ENCODE measurements at places on chromosomes 16 and 17.

- no peak for DNase-seq
Observed at GRCh38 chr16:57544124-57544653, 1.7 kb downstream of the ADGRG5 start.

DNA sequence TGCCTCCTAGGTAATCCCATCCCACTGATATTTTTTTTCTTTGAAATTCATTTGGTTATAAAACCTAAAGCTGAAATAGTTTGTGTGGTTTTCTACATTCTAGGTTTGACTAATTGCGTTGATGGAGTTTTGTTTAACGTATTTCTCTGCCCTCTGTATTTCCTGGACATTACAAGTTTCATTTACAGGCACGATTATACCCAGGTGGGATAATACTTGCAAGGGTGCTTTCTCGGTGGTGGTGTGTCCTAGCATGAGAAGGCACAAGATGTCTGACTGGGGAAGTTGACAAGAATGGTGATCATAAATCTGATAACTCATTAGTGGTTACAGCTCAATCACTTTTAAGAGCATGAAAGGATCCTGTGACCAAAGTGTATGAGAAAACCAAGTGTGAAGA lies 45.0 kb downstream of the DYNLRB2 start:
- DNase-seq = no peak

DNA sequence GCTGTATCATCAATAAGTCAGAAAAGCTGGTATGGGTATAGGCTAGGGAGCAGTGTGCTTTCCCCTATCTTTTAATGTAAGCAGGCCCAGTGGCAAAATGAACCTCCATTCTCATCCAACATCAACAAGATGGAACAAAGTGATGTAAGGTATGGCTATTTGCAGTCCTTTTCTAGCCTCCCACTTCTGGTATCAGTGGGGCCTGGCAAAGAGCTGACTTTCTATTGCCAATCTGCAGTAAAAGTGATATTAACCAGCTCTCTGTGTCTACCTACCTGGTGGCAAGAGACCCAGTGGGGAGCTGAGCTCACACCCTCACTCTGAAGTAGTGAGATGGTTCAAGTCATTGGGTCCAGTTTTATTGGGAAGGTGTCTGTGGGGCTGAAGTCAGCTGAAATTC lies 1492.6 kb downstream of the CDH11 start:
- DNase-seq = no peak

DNA sequence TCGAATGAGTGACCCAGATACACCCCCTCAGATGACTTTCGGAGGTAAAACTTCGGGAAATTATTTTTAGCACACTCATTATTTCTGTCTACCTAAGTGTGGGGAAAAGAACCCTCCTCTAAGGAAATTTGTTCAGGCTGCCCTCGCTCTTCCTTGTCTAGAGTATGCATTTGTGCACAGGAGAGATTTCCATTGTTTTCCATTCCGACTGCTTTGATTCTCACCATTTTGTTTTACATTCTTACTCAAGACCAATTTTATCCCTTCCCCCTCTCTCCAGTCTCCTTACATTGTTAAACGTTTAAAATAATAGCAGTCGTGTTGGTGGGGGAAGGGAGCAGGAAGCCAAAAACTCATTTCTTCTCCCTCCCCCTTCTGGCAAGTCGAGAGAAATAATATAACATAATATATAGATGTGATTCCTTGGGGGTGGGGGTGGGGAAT lies 1.5 kb upstream of the CHD3 start:
- no peak for DNase-seq
